ENCODE measurements at places on chromosomes 7 and 10.

GRCh38 chr7:105141068-105141467, 127.1 kb downstream of the KMT2E start:
- DNase-seq, result no peak

DNA sequence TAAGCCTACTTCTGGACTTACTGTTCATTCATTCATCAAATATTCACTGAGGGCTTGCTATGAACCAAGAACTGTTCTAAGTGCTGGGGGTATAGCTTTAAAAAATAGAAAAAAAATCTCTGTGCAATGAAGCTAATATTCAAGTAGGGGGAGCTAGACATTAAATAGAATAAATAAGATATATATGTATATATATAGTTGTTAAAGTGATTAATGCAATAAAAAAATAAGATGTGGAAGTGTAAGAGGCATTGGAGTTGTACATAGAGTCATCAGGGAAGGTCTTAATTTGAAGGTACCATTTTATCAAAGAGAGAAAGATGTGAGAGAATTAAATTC, 181.2 kb upstream of the AGR3 start:
- no peak for DNase-seq

DNA sequence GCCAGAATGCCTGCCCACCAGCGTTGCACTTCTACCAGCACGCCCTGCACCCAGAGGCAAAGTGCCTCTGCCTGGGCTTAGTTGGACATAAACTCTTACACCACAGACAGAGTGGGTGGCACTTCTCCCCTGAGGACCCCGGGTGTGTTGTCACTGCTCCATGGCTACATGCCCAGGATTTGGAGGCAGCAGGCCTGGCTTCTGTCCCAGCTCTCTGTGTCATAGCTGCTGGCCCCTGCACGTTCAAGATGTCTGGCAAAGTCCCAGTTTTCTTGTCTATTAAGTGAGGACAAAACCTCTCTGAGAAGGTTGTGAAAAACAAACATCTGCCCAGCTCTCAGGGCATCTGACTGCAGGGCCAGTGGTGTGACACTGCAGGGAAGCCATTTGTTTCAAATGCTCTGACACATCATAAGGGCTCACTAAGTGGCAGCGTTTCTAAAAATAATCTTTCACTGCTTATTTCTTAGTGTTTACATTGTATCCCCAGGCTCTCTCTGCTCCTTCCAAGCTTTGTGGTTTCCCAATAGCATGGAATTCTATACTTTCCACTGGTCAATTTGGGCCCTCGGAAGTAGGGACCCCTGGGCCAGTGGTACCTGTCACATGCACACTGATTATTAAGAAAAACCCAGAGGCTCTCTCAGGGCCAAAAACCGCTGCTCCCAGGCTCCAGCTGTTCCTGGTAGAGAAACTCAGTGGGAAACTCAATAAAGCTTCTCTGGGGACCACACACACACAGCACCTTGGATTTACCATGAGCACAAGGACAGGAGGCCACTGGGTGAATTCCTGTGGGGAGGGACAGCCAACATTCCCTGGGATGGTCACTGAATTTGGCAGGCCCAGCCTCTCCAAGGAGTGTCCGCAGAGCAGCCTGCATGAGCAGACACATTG, 86.2 kb upstream of the ANLN start:
- DNase-seq, result peak; percentile 85

- no peak for DNase-seq
These were observed 128.8 kb upstream of the FAM20C start for GRCh38 chr7:63521-64021.

DNA sequence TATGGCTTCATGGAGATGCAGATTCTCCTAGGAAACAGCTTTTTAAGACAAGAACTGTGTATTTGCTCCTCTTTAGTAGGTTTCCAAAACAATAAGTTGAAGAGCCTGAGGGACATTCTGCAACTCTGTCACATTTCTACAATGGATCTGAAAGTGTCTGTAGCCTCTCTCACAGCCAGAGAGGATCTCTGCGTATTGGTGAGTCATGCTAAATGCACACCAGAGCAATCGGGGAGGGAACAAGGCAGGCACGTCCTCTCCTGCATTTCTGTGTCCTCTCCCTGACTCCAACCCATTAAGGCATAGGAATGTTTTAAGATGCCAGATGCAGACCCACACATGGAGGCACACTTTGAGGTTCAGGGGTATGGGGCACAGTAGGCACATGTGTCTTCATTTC, 1126.4 kb upstream of the GHITM start:
- DNase-seq, result no peak

DNA sequence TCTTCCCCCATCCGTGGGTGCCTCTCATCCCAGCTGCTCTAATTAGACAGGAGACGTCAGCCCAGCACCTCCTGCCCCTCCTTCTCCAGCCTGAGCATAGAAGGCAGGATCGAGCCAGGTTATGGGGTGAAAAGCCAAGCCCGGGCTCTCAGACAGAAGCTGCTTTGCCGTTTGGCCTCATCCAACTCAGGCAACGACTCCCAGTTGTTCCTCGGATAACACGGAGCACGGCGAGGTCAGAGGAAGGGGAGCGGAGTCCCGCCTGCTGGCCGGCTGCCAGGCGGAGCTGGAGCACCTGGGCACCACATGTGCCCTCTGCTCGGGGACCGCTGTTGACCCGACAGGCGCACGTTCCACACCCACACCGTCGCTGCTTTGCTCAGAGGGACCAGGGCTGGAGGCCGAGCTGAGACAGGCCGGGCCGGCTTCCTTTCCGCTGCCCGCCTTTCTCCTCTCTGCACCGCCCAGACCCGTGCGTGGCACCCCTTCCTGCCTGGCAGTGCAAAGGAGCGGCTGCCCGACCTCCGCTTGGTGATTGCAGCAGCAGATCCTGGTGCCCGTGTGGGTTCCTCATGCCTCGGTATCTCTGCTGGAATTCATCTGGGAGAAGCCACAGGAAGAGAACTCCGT, 21.6 kb upstream of the UNCX start:
- no peak for DNase-seq

DNA sequence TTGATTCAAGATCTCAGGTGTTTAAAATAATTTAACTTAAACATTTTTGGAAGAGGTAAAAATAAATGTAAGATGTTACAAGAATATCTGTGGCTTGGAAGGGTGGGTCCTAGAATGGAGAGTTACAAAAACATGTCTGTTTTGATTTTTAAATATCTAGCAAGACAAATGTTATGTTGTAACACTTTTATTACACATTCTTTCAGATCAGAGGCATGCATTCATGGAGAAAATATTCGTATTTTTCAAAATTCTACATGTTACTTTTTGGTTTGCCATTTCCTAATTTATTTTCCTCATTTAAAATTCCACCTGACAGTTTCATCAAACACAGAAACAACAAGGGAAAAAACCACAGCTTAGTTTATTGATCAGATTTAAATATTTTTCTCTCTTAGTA, 10.0 kb downstream of the WBP1L start:
- DNase-seq, result no peak

DNA sequence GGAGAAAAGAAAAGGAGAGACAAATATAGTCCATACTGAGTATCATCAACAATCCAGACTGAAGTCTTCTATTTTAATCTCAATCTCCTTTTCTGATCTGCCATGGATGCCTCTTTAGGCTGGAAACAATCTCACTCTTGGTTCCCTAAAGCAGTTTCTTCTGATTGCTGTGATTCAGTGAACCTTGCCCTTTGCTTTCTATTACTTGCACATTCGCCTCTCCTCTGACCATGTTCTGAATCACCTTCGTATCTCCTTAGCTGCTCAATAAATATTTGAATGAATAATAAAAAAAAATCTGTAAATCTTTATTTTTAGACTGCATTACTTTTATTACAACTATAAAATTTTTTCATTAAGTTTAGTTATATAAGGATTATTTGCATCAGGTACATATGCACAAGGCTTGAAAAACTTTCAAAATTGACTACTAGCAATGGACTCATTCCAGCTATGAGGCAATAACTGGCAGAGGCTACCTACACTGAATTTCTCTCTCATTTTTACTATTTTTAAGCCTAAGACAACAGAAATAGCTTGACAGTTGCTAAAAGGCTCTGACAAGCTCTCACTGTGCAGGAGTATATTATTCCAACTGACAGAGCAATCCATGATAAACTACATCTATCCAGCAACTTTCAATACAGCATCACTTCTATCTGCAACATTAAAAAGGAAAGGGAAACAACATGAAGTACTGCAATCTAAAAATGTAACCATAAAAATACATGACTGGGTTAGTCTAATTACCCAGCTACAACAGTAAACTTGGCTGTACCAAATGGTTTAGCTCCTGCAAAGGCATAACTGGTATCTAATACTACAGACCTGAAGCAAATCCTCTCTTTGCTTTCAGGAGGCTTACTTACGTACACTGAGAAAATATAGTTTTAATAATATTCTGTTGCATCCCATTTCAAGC, 25.6 kb downstream of the TM9SF3 start:
- DNase-seq, result no peak

GRCh38 chr7:150742286-150742968, 5.2 kb downstream of the GIMAP5 start:
- DNase-seq, result no peak

DNA sequence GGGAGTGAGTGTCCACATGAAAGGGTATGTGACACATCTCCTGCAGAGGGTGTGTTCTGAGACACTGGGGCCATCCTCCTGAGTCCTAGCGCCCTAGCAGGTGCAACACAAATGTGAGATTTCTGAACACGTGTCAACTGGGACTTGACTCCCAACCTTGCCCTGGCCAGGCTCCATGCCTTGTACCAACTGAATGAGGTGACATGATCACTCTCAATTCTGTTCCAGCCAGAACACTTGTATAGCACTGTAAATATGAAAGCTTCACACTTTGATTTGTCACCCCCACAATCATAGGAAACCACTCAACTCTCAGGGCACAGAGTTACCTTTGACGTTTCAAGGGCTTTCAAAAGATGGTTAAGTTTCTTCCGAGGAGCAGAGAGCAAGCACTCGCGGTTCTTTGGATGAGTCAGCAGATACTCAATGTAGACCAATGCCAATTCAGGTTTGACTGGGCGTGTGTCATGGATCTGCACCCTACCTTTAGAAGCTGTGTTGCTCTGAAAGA, 48.6 kb downstream of the NCAPG2 start:
- DNase-seq, result no peak

DNA sequence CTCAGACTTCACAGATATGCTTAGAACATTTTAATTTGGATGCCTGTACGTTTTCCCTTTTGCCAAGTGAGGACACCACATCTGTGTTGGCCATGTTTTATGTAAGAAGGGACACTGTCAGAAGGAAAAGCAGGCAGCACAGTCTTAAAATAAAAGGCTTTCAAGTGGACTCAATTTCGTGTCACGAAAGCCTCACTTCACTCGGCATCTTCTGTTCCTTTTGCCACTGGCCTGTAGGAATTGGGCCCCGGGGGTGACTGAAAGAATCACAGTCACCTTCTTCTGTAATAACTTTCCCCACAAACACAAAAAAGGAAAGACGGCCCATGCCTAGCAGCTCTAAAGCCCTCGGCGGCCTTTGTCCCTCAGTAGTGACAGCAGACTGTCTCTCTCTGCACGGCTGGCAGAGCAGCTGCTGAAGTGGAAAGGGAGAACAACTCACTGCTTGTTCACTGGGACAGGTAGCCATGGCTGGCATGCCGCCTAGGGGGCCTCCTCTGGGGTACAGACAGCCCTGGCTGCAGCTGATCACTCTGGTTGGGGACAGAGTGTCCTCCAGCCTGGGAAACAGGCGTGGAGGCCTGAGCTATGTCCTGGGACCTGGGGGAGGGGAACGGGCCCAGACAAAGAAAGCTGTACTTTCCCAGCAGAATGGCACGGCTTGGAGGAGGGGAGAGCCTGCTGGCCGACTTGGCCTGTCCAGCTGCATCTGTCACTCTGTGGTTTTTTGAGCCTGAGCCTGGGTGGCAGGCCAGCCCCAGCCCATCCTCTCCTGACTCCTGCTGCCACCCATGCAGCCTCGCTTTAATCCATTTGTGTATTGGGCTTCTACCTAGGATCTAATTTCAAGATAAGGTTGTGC, 4.4 kb downstream of the RASSF4 start:
- peak; percentile 93 for DNase-seq

GRCh38 chr10:96507044-96507443, 6.7 kb downstream of the TLL2 start:
- DNase-seq, result no peak

- DNase-seq, result no peak
These were observed 46.4 kb upstream of the ZNF138 start for GRCh38 chr7:64747802-64748201.

- DNase-seq, result no peak
These were observed 40.4 kb downstream of the PROSER2 start for GRCh38 chr10:11863353-11864109.

- no peak for DNase-seq
These were observed 100.1 kb upstream of the BET1 start for GRCh38 chr7:94104301-94104700.

DNA sequence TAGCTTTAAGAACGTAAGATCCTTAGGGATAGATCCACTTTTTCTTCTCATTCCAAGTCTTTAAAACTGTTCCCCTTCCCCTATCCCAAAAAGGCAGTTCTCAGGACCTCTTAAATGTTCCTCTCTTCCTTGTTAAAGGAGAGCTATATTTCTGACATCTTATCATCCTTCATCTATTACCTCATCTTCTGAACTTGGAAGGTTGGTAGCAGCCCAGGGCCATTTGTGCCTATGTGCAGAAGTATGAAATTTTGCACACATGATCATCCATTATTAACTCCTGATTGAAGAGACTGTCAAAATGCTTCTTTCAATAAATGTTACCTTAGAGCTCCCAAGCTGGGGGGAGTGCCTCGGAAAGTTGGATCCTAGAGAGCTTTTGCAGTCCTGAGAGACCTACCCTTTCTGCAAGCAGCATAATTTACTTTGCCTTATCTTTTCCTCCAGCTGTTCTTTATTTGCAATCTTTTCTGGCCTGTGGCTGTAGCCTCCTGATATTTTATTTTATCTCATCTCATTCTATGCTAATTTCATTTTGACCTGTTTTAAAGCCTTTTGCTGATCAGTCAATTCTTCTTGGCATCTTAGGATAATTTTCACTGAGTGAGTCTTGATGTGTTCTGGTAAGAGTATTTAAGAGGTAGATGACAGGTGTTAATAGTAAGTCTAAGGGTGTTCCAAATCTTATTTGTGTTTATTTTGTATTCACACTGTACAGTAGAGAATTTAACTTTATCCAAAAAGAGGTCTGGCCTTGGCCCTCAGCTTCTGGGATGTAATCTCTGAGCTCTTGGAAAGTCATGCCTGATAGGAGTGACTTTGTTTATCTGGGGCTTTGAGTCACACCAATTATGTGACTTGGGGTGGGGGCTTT, 135.0 kb upstream of the PDLIM1 start:
- no peak for DNase-seq

DNA sequence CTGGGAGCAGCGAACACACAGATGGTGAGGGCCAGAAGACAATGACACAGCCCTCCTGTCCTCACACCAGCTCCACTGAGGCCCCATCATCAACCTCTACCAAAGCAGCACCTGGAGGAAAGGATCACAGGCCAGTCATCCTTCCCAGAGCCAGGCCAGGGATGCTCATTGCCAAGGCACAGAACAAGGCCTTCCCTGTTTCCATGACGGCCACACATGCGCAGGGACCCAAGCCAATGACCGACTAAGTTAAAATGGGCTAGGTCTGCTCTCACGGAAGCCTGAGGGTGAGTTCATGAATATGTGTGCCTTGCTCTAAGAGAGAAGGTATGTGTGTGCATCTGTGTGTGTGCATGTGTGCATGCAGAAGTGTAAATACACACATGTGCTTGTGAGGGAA, 39.6 kb downstream of the COBL start:
- no peak for DNase-seq

Measured in Right ventricle myocardium inferior (tissue), 1 donor.